ENCODE measurements at places on chromosomes 11 and 22.

DNA sequence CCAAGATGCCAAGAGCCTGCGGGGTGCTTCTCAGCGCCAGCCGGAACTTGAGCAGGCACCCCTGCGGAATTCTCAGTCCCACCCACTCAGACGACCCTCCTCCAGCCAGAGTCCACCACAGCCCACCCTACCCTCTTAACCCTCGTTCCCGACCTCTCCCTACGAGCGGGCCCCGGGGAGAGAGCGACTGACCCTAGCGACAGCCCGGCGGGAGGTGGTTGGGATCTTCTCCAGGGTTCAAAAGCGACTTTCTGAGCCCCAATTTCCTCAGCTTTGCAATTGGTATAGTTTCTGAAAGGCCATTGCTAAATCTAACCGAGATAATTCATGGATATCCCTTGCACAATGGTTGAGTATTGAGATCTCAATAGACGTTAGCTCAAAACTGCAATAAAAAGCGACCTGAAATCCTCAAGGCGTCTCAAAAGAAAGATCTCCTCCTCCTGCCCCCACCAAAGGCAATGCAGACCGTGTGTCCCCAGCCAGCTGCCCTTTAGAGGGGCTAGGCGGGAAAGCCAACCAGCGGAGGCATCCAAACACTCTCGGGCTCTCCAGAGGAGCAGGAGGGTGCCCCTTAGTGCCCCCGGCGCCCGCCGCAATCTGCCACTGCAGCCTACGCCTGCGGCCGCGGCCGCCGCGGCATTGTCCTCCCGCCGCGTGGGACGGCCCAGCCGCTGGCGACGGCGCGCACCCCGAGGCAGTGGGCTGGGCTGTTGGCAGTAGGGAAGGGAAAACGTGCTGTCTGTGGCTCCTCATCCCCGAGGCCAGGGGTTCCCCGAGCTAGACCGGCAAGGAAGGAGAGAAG, 1.5 kb upstream of the SLC6A5 start:
- DNase-seq, result no peak

DNA sequence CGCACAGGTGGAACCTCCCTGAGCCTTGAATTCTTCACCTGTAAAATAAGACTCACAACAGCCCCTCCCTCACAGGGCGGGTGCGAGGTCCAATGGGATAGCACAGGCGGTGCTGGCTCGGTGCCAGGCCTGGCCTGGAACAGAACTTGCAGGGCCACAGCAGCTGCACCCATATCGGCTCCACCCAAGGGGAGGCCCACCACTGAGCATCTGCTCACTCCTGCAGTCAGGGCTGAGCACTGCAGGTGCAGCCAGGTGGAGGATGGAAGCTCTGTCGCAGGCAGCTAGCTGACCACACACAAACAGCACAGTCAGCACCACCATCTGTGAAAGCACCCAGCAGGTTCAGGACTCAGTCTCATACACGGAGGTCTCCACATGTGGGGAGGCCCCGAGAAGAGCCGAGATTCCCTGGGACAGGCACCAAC, 19.6 kb downstream of the VPS37C start:
- DNase-seq, result no peak

DNA sequence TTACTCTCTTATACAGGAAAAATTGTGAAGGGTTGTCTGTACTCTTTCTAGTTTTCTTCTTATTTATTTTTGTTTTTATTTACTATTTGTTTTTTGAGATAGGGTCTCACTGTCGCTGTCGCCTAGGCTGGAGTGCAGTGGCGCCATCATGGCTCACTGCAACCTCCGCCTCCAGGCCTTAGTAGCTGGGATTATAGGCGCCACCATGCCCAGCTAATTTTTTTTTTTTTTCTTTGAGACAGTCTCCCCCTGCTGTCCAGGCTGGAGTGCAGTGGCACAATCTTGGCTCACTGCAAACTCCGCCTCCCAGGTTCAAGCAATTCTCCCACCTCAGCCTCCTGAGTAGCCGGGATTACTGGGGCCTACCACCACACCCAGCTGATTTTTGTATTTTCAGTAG, 18.4 kb downstream of the CUL5 start:
- DNase-seq, result no peak

GRCh38 chr11:57214098-57214417, 23.0 kb downstream of the APLNR start:
- no peak for DNase-seq

DNA sequence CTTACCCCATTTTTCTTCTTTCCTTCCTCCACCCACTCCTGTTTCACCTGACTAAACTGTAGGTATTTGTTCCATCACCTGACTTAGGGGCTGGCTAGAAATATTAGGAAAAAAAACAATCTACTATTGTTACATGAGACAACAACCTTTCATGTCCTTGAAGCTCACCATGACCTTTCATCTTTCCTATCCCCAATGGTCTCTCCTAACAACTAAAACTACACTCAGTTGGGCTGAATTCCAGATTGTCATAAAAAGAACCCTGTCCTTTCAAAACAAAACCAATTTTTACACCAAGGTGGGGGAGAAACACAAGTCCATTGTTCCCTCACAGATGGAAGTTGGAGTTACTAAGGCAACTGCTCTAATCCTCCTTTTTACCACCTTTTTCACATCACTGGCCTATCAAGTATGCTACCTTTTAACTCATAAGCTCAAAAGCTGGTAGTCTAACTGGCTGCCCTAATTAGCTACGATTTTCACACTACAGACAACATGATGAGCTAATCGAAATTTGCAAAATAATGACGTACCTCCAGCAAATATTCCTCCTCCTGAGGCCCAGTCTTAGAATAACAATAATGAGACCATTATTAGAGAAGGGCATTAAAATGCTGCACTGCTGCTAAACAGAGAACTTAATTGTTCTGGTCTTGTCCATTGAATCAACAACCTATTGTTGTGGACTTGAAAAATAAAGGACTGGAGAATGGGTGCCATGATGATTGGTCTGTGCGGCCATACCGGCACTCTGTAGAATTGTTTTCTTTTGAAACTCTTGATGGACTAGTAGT, 46.5 kb upstream of the SOX6 start:
- DNase-seq, result no peak

DNA sequence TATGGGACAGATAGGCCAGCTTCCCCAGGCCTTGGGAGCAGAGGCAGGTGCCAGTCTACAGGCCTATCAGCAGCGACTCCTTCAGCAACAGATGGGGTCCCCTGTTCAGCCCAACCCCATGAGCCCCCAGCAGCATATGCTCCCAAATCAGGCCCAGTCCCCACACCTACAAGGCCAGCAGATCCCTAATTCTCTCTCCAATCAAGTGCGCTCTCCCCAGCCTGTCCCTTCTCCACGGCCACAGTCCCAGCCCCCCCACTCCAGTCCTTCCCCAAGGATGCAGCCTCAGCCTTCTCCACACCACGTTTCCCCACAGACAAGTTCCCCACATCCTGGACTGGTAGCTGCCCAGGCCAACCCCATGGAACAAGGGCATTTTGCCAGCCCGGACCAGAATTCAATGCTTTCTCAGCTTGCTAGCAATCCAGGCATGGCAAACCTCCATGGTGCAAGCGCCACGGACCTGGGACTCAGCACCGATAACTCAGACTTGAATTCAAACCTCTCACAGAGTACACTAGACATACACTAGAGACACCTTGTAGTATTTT, 26.6 kb upstream of the L3MBTL2 start:
- DNase-seq, result no peak

DNA sequence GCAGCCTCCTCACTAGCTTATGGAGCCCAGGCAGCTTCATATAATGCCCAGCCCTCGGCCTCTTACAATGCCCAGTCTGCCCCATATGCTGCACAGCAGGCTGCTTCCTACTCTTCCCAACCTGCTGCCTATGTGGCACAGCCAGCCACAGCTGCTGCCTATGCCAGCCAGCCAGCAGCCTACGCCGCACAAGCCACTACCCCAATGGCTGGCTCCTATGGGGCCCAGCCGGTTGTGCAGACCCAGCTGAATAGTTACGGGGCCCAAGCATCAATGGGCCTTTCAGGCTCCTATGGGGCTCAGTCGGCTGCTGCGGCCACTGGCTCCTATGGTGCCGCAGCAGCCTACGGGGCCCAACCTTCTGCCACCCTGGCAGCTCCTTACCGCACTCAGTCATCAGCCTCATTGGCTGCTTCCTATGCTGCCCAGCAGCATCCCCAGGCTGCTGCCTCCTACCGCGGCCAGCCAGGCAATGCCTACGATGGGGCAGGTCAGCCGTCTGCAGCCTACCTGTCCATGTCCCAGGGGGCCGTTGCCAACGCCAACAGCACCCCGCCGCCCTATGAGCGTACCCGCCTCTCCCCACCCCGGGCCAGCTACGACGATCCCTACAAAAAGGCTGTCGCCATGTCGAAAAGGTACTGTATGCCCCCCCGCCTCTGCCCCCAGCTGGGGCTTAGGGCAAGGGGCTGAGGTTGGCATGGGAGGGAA, 8.8 kb downstream of the RBM14 start:
- DNase-seq, result no peak

DNA sequence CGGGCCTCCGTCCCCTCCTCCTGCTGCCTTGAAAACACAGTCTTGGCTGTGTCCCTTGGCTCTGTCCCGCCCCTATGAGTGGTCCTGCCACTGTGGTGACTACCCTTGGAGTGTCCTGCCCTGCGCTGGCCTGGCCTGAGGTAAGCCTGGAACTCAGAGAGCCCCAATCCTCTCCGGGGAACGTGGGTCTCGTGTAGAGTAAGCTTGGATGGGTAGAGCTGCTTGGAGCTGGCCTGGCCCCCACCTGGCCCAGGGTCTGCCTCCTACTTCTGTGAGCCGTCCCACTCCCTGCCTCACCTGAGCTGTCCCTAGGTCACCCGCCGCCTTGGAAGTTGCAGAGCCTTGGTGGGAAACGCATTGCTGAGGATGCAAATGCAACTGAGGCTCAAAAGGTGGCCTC, 347.1 kb downstream of the CTTN start:
- no peak for DNase-seq

GRCh38 chr22:32665676-32666075, 135.8 kb upstream of the TIMP3 start:
- DNase-seq, result no peak

- peak; percentile 41 for DNase-seq
Observed at GRCh38 chr22:24706054-24706453, 68.5 kb downstream of the PIWIL3 start.

- no peak for DNase-seq
Observed at GRCh38 chr11:1567721-1568100, 4.4 kb downstream of the DUSP8 start.

DNA sequence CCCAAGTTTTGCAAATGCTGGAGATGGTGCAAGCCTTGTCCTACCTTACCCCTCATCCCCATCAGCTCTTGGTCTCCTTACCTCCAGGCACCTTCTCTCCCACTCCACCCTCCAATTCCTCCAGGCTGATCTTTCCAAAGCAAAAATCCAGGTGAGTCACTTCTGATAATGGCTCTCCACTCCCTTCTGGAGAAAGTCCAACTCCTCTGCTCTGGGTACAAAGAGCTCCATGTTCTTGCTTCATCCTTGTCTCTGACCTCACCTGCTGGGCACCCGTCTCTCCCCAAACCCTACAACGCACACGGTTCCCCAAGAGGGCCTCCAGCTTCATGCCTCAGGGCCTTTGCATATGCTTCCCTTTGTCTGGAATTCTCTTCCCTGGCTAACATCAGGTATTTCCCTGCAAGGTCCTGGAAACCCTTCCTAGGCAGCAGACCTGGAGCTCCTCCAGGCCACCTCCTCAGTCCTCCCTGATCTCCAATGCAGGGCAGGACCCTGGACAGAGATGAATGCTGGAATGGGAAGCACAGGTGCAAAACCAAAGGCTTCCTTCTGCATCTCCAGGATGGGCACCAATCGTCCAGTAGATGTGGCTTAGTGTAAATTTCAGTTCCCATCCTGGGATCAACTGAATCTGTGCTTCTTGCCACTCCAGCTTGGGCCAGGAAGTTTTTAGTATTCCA, 22.7 kb downstream of the IFT27 start:
- DNase-seq, result peak; percentile 33

GRCh38 chr11:42257534-42257933, 798.1 kb upstream of the LRRC4C start:
- DNase-seq, result no peak

- DNase-seq, result no peak
Observed at GRCh38 chr22:32199341-32199740, 5.5 kb downstream of the RFPL2 start.
